ENCODE measurements at places on chromosomes 3 and 15. TPM values are rescaled to one million over a fixed set of nuclear protein-coding genes. Genes with fewer than 3 reads are reported as not detected.

- H3K27ac ChIP-seq: no peak overlapping the region
- peaks cover 22% of the 10 kb centered on the region for H3K27me3 ChIP-seq
- H3K4me3 ChIP-seq: peak overlapping the region; percentile 63
Observed at GRCh38 chr15:79310612-79310984, 314 bp upstream of the TMED3 start.

DNA sequence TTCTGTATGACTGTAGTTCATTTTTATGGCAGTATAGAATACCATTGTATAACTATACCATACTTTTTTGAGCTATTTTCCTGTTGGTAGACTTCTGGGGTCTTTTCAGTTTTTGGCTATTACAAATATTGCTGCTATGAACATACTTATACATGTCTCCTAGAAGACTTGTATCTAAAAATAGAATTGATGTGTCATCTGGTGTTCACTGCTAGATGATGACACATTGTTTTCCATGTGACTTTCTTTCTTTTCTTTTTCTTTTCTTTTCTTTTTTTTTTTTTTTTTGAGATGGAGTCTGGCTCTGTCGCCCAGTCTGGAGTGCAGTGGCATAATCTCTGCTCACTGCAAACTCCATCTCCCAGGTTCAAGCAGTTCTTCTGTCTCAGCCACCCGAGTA, 69.8 kb downstream of the SH3GL3 start:
- H3K36me3 ChIP-seq: no peaks in the 10 kb centered on the region
- no peaks in the 10 kb centered on the region for H3K27me3 ChIP-seq
- no peaks in the 10 kb centered on the region for H3K4me1 ChIP-seq
- peak; percentile 16 for DNase-seq
- H3K27ac ChIP-seq: no peak overlapping the region

DNA sequence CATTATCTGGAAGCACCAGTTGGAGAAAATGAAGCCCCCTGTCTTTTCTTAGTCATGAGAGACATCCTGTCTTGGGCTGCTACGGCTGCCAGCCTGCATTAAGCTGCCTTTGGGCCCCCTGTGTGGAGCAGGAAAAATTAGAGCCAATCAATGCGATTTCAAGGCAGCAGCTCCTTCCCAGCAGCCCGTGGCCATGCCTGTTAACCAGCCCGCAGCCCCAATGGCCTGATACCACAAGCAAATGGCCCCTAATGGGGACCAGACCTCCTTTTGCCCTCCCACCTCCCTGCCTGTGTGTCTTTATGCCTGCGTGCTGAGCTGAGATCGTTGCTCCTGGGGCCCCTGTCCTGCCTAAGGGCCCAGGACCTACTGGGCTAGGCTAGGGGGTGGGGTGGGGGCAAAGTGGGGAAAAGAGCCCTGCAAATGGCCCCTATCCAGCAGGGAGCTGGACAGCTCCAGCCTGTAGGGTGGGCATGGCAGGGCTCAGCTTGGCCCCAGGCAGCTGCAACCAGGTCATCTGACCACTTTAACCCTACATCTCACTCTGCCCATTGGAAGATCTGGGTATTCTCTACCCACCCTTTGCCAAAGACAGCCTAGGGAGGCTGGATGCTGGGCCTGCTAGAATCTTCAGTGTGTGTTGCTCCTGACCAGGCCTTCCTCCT, 53.8 kb upstream of the MRPS22 start:
- no peaks in the 10 kb centered on the region for H3K4me1 ChIP-seq
- H3K4me3 ChIP-seq: no peak overlapping the region
- H3K27ac ChIP-seq: no peak overlapping the region

- no peak overlapping the region for H3K27ac ChIP-seq
- H3K27me3 ChIP-seq: no peaks in the 10 kb centered on the region
- no peak overlapping the region for H3K4me3 ChIP-seq
- peaks cover 6% of the 10 kb centered on the region for H3K4me1 ChIP-seq
- H3K36me3 ChIP-seq: no peaks in the 10 kb centered on the region
Observed at GRCh38 chr3:32316976-32317375, 74.7 kb upstream of the CMTM7 start.

DNA sequence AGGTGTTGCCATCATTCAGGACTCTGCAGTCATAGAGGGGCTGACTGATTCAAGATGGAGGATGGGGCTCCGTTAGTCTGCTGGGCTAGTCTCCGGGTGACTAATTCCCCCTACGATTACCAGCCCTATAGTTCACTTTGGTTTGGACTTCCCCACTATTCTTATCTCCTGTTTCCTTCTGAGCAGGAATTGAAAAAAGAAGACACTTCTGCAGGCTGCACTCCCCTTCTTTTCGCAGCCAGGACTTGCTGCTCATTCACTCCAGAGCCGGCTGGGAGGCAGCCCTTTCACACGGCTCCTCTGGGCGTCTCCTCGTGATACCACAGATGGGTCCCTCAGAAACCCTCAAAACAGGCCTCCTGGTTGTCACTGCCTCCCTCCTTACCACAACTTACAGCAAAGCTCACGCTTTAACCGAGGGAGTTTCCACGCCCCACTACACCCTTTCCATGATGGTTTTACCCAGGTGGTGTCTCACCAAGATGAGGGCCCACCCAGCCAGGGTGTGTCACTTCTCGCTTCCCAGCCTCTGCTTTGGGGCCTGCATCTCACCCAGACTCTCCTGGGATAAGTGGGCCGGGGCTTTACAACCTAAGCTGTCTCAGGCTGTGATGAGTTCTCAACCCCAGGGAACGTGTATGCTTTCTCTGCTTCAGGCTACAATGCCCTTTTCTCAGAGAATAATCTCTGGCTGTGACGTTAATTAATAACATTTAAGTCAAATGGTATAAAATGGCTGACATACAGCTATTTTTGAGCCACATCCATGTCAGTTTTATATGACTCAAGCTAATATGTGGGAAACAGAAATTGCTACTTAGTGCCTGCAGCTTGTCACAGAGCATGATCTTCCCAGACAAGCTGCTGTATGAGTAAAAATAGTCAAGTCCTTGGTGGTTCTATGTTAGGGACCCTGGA, 11.9 kb downstream of the CX3CR1 start:
- H3K4me3 ChIP-seq: no peak overlapping the region
- no peak for DNase-seq
- H3K27ac ChIP-seq: no peak overlapping the region
- no peaks in the 10 kb centered on the region for H3K36me3 ChIP-seq

GRCh38 chr3:129974833-129975704, 549 bp downstream of the TRH start:
- peaks cover 69% of the 10 kb centered on the region for H3K27me3 ChIP-seq
- no peak for DNase-seq
- peaks cover 5% of the 10 kb centered on the region for H3K4me1 ChIP-seq
- no peaks in the 10 kb centered on the region for H3K36me3 ChIP-seq
- no peak overlapping the region for H3K27ac ChIP-seq
- no peak overlapping the region for H3K4me3 ChIP-seq

DNA sequence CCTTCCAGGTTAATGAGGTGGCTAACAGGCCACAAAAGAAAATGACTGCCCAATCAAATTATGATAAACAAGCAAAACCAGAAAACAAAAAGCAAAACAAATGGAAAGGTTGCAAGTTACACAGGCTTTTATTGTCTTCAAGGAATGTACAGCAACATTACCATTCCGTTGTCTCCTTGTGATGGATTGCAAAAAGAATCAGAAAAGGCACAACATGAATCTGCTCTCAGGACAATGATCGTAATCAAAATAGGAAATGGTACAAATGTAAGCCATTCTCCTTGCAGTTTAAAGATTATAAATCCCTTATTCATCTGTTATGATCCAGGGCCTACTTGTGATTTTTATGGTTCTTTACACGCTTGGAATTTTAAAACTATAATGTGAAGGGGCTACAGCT, 125.8 kb downstream of the ECT2 start:
- DNase-seq: no peak
- no peak overlapping the region for H3K4me3 ChIP-seq
- no peaks in the 10 kb centered on the region for H3K27me3 ChIP-seq
- H3K27ac ChIP-seq: no peak overlapping the region
- H3K36me3 ChIP-seq: no peaks in the 10 kb centered on the region
- no peaks in the 10 kb centered on the region for H3K4me1 ChIP-seq

- H3K36me3 ChIP-seq: no peaks in the 10 kb centered on the region
- no peak for DNase-seq
- peaks cover 65% of the 10 kb centered on the region for H3K27me3 ChIP-seq
Observed at GRCh38 chr3:123448536-123449101, at the start of gene ADCY5. Gene ADCY5 (minus strand): TSS chr3:123449090. CDS start chr3:123448545, 545 bp downstream.

DNA sequence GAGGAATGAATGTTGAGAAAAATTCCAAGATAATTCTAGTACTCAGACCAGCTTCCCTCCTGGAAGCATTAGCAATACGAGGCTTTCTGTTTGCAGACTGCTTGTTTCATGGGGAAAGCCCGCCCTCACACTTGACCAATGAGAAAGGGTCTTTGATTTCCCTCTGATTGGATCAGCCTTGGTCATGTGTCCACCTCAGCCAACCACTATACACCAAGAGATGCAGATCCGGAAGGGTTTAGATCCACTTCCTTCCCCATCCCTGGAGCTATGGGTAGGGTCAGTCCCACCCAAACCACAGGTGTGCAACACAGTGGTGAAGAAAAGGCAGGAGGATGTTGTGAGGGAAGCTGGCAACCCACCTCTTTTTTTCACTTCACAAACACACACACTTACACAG, 154.7 kb downstream of the SV2B start:
- no peak overlapping the region for H3K4me3 ChIP-seq
- H3K27me3 ChIP-seq: no peaks in the 10 kb centered on the region
- no peak overlapping the region for H3K27ac ChIP-seq
- no peak for DNase-seq
- no peaks in the 10 kb centered on the region for H3K4me1 ChIP-seq

DNA sequence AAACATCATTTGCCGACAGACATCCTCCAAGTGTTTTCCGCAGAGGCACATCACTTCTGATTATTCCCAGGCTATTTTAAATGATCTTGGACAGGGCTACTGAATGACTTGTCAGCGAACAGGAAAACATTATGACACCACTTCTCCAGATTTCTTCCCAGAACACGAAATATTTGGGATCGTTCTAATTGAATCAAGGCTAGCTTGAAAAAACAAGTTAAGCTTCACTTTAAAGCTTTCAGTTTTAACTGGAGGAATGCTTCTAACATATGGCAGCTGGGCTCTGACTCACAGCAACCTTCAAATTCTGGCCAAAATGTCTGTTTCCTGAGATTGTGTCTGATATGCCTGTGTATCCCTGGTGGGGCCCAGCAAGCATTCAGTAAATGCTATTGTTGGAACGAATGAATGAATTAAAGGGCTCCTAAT, 127.0 kb upstream of the ICE2 start:
- peak; percentile 62 for DNase-seq
- H3K27me3 ChIP-seq: no peaks in the 10 kb centered on the region
- no peaks in the 10 kb centered on the region for H3K36me3 ChIP-seq
- H3K27ac ChIP-seq: peak overlapping the region; percentile 29
- peak overlapping the region; percentile 38 for H3K4me3 ChIP-seq

DNA sequence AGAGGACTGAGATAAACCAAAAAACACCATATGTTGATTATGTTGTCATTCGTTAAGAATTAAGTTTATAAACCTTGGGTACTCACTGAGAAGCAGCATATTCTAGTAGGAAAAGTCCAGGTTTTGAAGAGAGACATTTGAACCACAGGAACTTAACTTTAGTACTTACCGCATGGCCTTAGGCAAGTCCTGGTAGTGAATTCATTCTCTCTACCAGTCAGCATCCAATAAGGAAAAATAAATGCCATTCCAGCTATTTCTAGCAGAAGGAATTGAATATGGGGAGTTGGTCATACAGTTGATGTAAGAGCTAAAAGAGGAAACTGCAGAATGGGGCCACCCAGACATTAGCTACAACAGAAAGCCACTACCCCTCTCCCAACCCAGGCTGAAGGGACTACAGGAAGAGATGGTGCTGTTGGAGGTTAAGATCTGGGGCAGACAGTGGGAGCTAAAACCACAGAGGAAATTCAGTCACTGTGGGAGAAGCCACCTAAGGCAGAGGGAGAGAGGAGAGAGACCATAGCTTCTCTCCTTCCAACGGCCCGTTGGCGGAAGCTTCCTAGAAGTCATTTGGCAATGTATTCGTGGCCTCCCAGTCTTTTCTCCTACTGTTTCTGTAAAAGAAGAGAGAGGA, 133.8 kb upstream of the RARB start:
- H3K36me3 ChIP-seq: no peaks in the 10 kb centered on the region
- H3K4me3 ChIP-seq: no peak overlapping the region
- no peak overlapping the region for H3K27ac ChIP-seq
- DNase-seq: no peak
- H3K4me1 ChIP-seq: no peaks in the 10 kb centered on the region

GRCh38 chr3:71087143-71088018, 496.1 kb downstream of the FOXP1 start:
- peak overlapping the region; percentile 38 for H3K27ac ChIP-seq
- no peaks in the 10 kb centered on the region for H3K36me3 ChIP-seq
- no peak overlapping the region for H3K4me3 ChIP-seq
- no peaks in the 10 kb centered on the region for H3K27me3 ChIP-seq
- peak; percentile 61 for DNase-seq

- no peak overlapping the region for H3K4me3 ChIP-seq
- H3K36me3 ChIP-seq: no peaks in the 10 kb centered on the region
- no peaks in the 10 kb centered on the region for H3K4me1 ChIP-seq
- DNase-seq: no peak
- H3K27me3 ChIP-seq: no peaks in the 10 kb centered on the region
- H3K27ac ChIP-seq: no peak overlapping the region
Observed at GRCh38 chr3:72924055-72924454, 36.2 kb downstream of the GXYLT2 start.

- no peak for DNase-seq
- H3K27me3 ChIP-seq: peaks cover 31% of the 10 kb centered on the region
Observed at GRCh38 chr3:14537590-14538450, 2.3 kb downstream of the GRIP2 start.

DNA sequence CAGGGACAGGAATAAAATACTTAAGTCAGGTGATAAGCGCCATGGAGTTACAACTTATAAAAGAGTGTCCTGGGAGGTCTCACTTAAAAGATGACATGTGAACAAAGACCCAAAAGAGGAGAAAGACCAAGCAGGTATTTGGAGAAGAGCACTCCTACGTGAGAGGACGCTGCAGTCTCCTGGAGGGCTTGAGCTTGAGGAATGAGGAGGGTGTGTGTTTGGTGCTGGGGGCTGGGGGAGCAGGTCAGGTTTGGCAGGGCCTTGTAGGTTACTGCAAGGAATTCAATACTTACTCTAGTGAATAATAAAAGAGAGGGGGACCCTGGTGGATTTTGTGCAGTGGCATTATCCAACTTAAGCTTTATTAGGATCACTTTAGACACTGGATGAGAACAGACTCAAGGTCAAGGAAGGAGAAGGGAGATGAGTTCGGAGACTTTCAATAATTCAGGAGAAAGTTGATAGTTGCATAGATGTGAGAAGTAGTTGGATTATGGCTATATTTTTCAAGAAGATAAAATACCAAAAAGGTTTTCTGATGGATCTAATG, 32.4 kb downstream of the TNIK start:
- H3K4me1 ChIP-seq: no peaks in the 10 kb centered on the region

DNA sequence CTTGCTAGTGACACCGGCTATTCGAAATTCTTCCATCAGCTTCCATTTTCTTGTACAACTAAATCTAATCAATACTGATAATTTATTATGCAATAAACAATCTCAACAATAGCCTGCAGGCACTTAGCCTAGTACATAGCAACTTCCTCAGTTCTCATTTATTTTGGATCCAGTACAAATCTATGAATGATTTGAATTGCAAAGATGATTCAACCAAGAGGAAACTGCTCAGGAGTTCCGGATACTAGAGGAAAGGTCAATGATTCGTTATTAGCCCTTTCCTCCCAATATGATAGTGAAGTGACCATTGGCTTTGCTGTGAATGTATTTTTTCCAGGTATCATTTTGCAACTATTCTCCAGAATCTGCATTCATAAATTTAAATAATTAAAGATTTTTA, 827.0 kb downstream of the CADM2 start:
- H3K4me1 ChIP-seq: no peaks in the 10 kb centered on the region
- no peak overlapping the region for H3K27ac ChIP-seq
- H3K36me3 ChIP-seq: no peaks in the 10 kb centered on the region
- H3K27me3 ChIP-seq: no peaks in the 10 kb centered on the region
- DNase-seq: no peak

AAGAB gene
- 46.0 TPM for total RNA-seq

CHRNA5 gene
- 1.5 TPM for total RNA-seq

LMAN1L gene
- total RNA-seq: 0.32 TPM

CISH gene
- 0.75 TPM for total RNA-seq

CRTAP gene
- total RNA-seq: 144 TPM

All from astrocyte (in vitro differentiated cells and primary cell).